ENCODE measurements at places on chromosomes 7 and 10. TPM values are rescaled to one million over a fixed set of nuclear protein-coding genes. Genes with fewer than 3 reads are reported as not detected.

DNA sequence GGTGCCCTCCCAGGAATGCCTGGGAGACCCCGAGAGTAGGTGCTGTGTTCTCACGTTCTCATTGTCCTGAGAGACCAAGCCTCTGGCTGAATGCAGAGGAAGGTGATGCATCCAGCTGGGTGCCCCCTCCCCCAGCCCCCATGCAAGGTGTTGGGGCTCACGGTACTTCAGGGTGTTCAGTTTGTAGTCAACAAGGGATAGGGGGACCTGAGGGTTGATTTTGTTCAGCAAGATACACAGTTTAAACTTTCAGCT is 60.4 kb upstream of the DUSP5 start:
- H3K27me3 ChIP-seq: no peaks in the 10 kb centered on the region
- peak; percentile 17 for DNase-seq
- H3K36me3 ChIP-seq: no peaks in the 10 kb centered on the region
- no peak overlapping the region for H3K27ac ChIP-seq
- H3K4me1 ChIP-seq: peaks cover 9% of the 10 kb centered on the region
- no peak overlapping the region for H3K4me3 ChIP-seq

GRCh38 chr10:90451283-90451682 is 406.6 kb downstream of the HTR7 start:
- no peaks in the 10 kb centered on the region for H3K36me3 ChIP-seq
- no peak overlapping the region for H3K4me3 ChIP-seq
- H3K27me3 ChIP-seq: no peaks in the 10 kb centered on the region
- H3K27ac ChIP-seq: no peak overlapping the region

- H3K4me1 ChIP-seq: no peaks in the 10 kb centered on the region
- H3K27ac ChIP-seq: no peak overlapping the region
- H3K4me3 ChIP-seq: no peak overlapping the region
Observed at GRCh38 chr10:128461991-128462390, 335.8 kb upstream of the MKI67 start.

DNA sequence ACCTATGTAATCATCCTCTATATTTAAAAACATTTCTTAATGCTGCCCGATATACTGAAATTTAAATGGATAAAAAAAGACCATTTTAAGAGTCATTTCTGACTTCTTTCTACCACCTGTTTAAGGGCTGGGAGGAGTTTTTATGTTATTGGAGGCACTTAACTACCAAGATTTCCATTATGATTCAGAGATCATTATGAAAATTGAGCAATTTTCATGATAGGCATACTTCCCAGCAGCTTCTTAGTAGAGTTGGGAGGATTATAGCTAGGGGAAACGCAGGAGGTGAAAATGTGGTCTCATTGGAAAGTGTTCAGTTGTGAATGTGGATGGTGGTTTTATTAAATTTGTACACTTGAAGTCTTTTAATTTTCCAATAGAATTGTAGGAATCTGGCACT is 28.4 kb upstream of the FAM204A start:
- no peaks in the 10 kb centered on the region for H3K4me1 ChIP-seq
- no peaks in the 10 kb centered on the region for H3K36me3 ChIP-seq
- no peak overlapping the region for H3K4me3 ChIP-seq
- DNase-seq: no peak
- no peaks in the 10 kb centered on the region for H3K27me3 ChIP-seq
- H3K27ac ChIP-seq: no peak overlapping the region

GRCh38 chr7:84532196-84532595 is 337.6 kb upstream of the SEMA3A start:
- no peaks in the 10 kb centered on the region for H3K4me1 ChIP-seq
- H3K36me3 ChIP-seq: no peaks in the 10 kb centered on the region
- DNase-seq: no peak
- H3K4me3 ChIP-seq: no peak overlapping the region
- H3K27ac ChIP-seq: no peak overlapping the region

GRCh38 chr7:150983893-150984368 is 5.8 kb upstream of the KCNH2 start:
- no peaks in the 10 kb centered on the region for H3K4me1 ChIP-seq
- no peak for DNase-seq
- no peaks in the 10 kb centered on the region for H3K27me3 ChIP-seq
- H3K4me3 ChIP-seq: no peak overlapping the region

DNA sequence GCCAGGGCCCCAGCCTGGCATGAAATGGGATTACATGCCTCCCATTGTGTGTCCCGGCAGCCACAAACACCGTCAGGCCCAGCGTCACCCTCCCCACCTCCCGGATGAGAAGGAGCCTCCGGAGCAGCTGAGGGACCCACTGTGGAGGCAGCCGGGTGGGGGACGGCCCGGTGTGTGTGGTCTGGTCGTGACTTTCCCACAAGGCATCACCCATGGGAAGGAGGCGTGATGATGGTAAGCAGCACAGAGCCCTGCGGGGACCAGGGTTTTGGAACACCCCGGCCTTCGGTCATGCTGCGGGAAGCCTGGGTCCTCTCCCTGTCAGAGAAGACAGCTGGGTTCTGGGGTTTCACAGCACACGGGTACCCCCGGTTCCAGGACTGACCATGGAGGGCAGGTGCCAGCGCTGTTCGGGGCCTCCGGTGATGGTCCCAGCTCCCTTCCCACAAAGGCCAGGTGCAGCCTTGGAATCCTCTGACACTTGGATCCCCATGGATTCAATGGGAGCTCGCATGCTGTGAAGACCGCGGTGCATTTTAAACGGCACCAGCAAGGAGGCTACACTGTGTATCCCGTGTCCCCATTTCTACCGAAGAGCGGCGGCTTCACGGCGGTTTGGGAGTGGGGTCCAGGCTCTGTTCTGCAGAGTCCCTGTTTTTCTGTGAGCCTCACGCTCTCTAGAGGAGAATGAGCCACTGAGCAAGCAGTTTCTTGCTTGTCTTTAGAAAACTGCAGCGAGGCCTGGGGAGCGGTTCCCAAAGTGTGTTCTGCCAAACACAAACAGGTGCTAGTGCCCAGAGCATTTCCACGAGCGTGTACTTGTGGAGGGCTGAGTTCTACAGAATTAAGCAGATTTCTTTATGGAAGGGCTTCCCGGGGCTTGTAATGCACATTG is 336.0 kb downstream of the ADARB2 start:
- no peak overlapping the region for H3K27ac ChIP-seq
- no peak overlapping the region for H3K4me3 ChIP-seq
- H3K27me3 ChIP-seq: no peaks in the 10 kb centered on the region
- H3K36me3 ChIP-seq: no peaks in the 10 kb centered on the region
- DNase-seq: no peak
- H3K4me1 ChIP-seq: no peaks in the 10 kb centered on the region

DNA sequence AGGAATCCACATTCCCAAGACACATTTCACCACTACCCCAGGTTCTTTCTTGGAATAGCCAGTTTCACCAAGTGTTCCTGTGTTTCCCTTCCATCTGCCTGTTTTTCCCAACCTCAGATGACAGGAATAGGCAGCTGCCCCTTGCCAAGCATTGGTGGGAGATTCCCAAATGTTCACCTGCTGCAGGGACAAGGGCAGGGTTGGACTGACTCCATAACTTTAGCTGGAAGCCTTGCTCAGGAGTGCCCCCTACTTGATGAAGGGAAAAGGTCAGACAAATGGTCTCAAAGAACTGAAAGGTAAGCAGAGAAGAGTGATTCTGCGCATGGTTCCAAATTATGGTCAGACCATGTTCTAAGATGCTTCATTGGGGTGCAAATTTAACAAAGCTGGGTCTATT is 45.1 kb upstream of the LYZL1 start:
- no peak for DNase-seq
- no peaks in the 10 kb centered on the region for H3K36me3 ChIP-seq
- no peaks in the 10 kb centered on the region for H3K4me1 ChIP-seq
- no peak overlapping the region for H3K4me3 ChIP-seq
- no peak overlapping the region for H3K27ac ChIP-seq
- H3K27me3 ChIP-seq: no peaks in the 10 kb centered on the region

DNA sequence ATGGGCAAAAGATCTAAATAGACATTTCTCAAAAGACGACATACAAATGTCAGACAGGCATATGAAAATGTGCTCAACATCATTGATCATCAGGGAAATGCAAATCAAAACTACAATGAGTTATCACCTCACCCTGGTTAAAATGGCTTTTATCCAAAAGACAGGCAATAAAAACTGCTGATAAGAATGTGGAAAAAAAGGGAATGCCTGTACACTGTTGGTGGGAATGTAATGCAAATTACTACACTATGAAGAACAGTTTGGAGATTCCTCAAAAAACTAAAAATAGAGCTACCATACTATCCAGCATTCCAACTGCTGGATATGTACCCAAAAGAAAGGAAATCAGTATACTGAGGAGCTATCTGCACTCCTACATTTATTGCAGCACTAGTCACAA is 18.0 kb downstream of the GSDME start:
- no peaks in the 10 kb centered on the region for H3K27me3 ChIP-seq
- H3K4me1 ChIP-seq: no peaks in the 10 kb centered on the region
- DNase-seq: no peak
- no peak overlapping the region for H3K27ac ChIP-seq
- H3K4me3 ChIP-seq: no peak overlapping the region

- no peaks in the 10 kb centered on the region for H3K4me1 ChIP-seq
- H3K27me3 ChIP-seq: no peaks in the 10 kb centered on the region
- no peak overlapping the region for H3K4me3 ChIP-seq
- no peak overlapping the region for H3K27ac ChIP-seq
Observed at GRCh38 chr10:124222318-124222987, 129.1 kb upstream of the CHST15 start.

DNA sequence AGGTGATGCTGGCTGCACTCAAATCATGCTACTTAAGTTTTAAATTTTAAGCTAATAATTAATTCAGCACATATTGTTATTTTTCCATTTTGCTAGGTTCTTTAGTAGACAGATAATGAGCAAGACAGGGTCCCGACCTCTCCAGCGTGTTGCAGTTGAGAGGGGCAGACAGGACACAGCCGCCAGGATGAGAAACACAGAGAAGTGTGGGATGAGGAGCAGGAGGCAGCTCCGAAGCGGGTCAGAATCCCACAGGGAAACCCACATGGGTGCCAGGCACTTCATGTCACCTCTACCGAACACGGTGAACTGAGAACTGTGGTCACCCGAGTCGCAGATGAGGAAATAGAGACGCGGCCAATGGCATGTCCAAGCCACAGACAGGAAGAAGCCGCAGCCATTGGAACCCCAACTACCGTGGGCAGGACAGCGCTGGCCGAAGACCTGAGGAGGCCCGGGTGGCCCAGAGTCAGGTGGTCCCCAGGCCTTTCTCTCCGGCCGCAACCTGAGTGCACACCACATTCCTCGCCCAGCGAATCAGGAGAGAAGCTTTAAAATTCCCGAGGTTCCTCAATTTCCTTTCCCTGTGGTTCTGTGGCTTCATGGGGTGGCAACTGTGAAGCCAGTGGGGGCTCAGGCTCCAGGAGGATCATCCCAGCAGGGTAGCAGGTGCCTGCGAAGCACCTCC is 213.0 kb downstream of the DNAJB6 start:
- no peaks in the 10 kb centered on the region for H3K27me3 ChIP-seq
- peak; percentile 2 for DNase-seq
- no peaks in the 10 kb centered on the region for H3K36me3 ChIP-seq
- H3K4me3 ChIP-seq: no peak overlapping the region

- DNase-seq: no peak
- H3K4me3 ChIP-seq: no peak overlapping the region
- H3K36me3 ChIP-seq: no peaks in the 10 kb centered on the region
- H3K27me3 ChIP-seq: no peaks in the 10 kb centered on the region
- no peak overlapping the region for H3K27ac ChIP-seq
Observed at GRCh38 chr10:55837273-55837672, 523.8 kb downstream of the ZWINT start.

DNA sequence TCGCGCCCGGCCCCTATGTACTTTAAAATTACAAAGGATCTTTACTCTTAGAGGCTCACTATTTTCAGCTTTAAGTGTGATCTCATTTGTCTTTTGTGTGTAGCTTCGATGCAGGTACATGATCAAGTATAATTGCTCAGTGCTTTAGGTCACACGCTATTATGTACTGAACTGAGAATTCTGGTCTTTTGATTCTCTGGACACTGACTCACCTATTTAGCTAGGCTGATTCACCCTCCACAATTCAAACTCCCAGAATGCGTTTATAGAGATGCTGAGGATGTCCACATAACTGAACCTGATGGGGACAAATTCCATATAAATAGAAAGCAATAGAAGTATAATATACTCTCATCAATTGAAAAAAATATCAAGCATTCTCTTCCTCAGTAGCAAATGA is 57.8 kb downstream of the PRKCQ start:
- H3K36me3 ChIP-seq: no peaks in the 10 kb centered on the region
- H3K27ac ChIP-seq: no peak overlapping the region
- DNase-seq: no peak
- no peaks in the 10 kb centered on the region for H3K4me1 ChIP-seq

GRCh38 chr7:93720106-93720505 is 145.6 kb upstream of the CALCR start:
- no peaks in the 10 kb centered on the region for H3K36me3 ChIP-seq
- DNase-seq: no peak
- H3K27me3 ChIP-seq: no peaks in the 10 kb centered on the region
- H3K4me1 ChIP-seq: no peaks in the 10 kb centered on the region
- no peak overlapping the region for H3K27ac ChIP-seq

DNA sequence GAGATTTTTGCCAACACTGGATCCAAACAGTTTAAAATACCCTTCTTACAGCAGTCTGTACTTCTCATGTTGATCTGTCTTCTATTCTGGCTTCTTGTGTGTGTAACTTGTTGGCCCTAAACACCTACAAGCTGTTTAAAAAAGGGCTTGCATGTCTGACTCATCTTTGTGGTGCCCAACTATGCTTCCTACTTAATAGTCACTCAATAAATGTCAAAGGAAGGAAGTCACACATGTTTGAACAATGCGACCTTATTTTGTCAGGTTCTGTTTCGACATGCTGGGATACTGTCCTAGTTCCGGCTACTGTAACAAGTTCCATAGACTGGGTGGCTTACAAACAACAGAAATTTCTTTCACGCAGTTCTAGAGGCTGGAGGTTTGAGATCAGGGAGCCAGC is 9.4 kb upstream of the GRK5 start:
- H3K4me1 ChIP-seq: no peaks in the 10 kb centered on the region
- no peak overlapping the region for H3K4me3 ChIP-seq
- H3K36me3 ChIP-seq: no peaks in the 10 kb centered on the region
- H3K27me3 ChIP-seq: no peaks in the 10 kb centered on the region
- no peak overlapping the region for H3K27ac ChIP-seq

- H3K36me3 ChIP-seq: no peaks in the 10 kb centered on the region
- no peak for DNase-seq
- no peaks in the 10 kb centered on the region for H3K4me1 ChIP-seq
- H3K4me3 ChIP-seq: no peak overlapping the region
- no peaks in the 10 kb centered on the region for H3K27me3 ChIP-seq
- no peak overlapping the region for H3K27ac ChIP-seq
Observed at GRCh38 chr7:114662002-114662677, 247.5 kb downstream of the FOXP2 start.

DNA sequence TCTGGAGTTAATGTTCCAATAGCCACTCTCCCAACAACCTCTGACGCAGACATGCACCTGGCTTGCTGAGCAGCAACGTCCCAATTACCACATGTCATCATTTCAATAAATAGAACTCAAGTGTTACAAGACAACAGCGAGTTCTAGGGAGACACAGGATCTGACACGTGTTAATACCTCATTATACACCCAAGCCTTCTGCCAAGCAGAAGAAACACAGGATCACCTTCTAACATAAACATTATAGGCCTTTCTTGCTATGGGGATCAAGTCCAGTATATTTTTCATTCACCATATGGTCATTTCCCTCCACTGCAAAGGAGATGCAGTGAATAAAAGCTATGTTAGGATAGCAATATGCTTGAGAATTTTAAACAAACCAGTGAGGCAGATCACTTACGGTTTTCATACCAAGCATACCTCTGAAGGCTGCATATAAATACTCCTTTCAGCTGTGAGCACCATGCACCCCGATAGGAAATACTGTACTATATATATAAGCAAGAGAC is 74.2 kb downstream of the JAZF1 start:
- H3K4me3 ChIP-seq: no peak overlapping the region
- no peaks in the 10 kb centered on the region for H3K27me3 ChIP-seq
- DNase-seq: no peak
- no peak overlapping the region for H3K27ac ChIP-seq
- peaks cover 18% of the 10 kb centered on the region for H3K4me1 ChIP-seq

Gene UCMA
- not detected for total RNA-seq

Gene WNT2
- 0.46 TPM for total RNA-seq

Gene IDI2
- not detected for total RNA-seq

Gene UCN3
- total RNA-seq: not detected

All from right lobe of liver (tissue), 6 donors.